ENCODE measurements at places on chromosomes 16 and 17.

- no peak for DNase-seq
These were observed 25.2 kb upstream of the USP36 start for GRCh38 chr17:78865682-78866390.

GRCh38 chr16:84648595-84649510 lies 542 bp downstream of the KLHL36 start:
- no peak for DNase-seq

GRCh38 chr17:80119271-80119791 lies 17.9 kb downstream of the GAA start:
- no peak for DNase-seq

DNA sequence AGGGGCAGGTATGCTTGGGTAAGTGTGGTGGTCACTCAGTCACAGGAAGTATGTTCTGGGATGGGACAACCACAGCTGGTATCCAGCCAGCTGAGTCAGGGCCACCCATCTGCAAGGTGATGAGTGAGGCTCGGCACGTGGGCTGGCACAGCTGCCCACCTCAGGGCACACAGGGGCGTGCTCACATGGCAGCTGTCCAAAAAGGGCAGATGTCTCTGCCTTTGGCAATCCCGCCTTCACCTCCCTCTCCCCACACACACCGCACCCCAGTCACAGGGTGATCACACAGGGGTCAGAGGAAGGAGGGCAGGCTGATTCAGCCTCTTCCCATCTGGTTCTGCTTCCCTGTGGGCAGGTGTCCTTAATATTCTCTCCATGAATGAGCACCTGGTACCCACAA lies 85.9 kb upstream of the TOB1 start:
- DNase-seq, result peak; percentile 26

- DNase-seq, result peak; percentile 70
These were observed 19.8 kb downstream of the HOXB1 start for GRCh38 chr17:48510761-48511604.

- DNase-seq, result no peak
These were observed 12.6 kb upstream of the MRPL38 start for GRCh38 chr17:75917141-75917916.

- DNase-seq, result no peak
These were observed 21.4 kb downstream of the ADAM11 start for GRCh38 chr17:44780161-44780560.

DNA sequence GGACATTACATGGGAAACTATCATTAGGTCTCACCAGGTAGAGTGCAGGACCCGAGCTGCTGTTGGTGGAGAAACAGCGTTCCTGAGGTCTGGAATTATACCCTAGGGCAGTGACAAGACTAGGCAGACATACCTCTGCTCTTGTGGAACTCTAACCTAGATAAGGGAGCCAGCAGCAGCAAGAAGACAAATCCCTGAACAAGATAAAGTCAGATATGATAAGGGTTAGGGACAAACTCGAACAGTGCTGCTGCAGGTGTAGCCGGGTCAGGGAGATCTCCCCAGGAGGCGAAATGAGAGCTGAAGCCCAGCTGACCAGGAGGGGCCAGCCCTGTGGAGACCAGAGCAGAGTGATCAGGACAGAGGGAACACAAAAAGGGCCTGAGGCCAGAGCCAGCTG lies 34.7 kb downstream of the ARSG start:
- no peak for DNase-seq

GRCh38 chr17:57357830-57358430 lies 101.6 kb downstream of the MSI2 start:
- DNase-seq, result no peak

- DNase-seq, result no peak
These were observed 5.3 kb downstream of the KPNB1 start for GRCh38 chr17:47654991-47655390.

GRCh38 chr17:16472539-16472938 lies 19.5 kb downstream of the LRRC75A start:
- DNase-seq, result no peak

DNA sequence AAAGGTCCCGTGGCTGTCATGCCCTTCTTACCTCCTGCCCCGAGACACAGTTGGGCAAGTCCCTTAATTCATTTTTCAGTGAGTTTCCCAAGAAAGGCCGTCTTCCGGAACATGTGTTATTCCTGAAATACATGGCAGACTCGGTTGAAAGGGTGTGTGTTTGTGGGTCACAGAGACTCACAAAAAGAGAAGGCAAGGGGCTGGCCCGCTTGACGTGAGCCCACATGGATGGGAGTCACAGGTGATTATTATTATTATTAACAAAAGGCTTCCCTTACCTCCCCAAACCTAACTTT lies 34.1 kb upstream of the CCR7 start:
- no peak for DNase-seq

- no peak for DNase-seq
These were observed 338.3 kb downstream of the CA10 start for GRCh38 chr17:51820252-51820651.

DNA sequence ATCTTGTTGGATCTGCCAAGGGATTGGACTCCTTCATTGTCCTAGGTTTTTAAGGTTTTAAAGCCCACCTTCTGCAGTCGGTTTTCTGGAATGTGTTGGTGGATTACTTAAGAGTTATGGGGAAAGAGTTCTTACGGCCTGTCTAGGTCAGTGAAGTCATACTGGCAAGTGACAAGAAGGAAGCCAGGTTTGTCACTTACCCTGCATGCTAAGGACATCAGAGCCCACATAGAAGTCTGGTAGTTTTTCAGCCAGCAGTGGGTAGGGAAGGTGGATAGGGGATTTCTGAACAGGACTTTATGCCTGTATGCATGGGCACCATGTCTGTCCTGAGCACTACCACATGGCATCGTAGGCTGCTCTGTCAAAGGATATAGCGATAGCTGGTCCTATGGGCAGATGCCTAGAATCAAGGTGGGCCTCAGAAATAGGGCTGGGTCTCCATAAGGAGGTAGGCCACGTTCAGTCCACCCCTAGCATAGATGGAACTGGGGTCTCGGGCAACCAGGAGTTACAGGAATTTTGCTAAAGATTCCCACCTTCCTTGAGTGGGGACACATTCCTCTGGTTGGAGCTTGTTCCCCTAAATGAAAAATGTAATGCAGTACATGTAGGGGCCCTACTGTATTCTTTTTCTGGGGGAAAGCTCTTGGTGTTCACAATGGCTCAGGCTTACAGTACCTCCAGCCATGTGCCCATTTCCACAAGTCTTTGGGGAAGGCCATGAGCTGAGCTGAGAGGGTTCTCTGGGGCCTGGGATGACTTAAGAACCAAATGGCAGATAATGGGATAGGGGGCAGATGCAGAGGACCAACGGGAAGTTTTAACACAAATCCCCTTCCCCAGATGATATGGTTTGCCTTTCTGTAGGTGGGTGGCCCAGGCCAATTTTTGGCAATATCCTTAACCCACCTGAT lies 27.5 kb downstream of the TRPV2 start:
- no peak for DNase-seq

GRCh38 chr16:35562471-35562870 lies 2103.1 kb downstream of the TP53TG3F start:
- no peak for DNase-seq

GRCh38 chr16:24700549-24701392 lies 28.7 kb upstream of the TNRC6A start:
- DNase-seq, result peak; percentile 99

DNA sequence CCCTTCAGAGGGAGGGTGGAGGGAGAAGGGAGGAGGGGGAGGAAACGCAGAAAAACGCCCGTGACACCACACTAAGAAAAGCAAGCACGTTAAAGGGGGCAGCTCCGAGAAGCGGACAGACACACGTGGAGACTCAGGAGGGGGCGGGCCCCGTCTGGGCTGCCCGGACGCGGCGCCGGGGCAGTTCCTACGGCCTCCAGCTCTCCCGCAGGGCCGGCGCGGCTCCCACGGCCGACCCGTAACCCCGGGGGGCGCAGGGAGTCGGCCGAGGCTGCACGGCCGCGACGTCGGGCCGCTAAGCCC lies 362 bp downstream of the KLHDC4 start:
- DNase-seq, result no peak

GRCh38 chr17:45218895-45219661 lies 2.6 kb upstream of the FMNL1 start:
- peak; percentile 49 for DNase-seq

DNA sequence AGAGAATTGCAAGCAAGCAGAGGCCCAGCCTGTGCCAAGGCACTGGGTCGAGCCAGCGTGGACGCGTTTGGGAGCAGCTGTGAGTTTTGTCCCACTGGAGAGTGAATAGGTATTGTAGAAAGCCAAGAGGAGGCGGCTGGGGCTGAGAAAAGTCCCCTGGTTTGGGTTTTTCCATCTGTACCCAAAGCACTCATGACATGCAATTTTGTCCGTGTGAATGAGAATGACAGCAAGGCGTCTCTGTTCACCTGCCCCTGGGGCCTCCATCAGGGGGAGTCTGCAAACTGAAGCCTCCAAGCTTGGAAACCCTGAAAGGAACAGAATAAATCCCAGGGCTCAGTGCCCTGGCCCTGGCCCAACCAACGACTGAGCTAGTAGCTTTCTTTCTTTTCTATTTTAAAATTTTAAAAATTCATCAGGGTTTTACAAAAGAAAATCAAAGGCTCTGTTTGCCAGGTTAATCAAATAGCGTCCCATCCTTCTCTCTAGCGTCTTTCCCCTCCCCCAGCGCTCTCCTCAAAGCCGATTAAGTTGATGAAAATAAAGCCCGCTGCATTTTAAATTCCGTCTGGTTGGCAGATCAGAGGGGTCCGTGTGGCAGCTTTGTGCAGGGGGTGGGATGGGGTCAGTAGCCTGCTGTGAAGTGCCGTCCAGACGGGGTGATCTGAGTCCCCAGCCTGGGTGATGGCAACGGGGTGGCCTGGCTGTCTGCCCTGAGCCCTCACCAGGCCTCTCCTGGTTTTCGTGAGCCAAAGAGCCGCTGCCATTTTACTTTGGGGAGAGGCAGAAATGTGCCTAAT lies 171.0 kb downstream of the KATNIP start:
- DNase-seq, result no peak
